Hematopoietic multipotent progenitor cell (in vitro differentiated cells): ENCODE measurements at places on chromosomes 12 and 14.

DNA sequence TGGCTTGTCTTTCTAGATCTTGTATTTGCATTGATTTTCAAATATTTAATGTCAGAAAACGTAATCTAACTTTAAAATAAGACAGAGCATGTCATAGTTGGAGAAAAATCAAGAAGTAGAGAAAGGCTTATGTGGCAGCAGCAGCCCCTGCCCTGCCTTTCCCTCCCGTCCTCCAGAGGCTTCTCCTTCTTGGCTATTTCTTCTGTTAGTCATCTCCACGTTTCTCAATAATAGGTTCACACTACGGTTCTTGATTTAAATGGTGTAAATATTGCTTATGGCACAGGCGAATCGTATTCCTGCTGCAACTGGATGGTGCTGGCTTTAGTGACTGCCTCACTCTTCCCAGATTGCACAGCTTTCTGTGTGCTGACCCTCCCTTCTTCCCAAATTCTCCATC is 42.8 kb downstream of the SLC8B1 start:
- no peak for DNase-seq

GRCh38 chr14:51929166-51929565 is 60.2 kb upstream of the RTRAF start:
- no peak for DNase-seq

DNA sequence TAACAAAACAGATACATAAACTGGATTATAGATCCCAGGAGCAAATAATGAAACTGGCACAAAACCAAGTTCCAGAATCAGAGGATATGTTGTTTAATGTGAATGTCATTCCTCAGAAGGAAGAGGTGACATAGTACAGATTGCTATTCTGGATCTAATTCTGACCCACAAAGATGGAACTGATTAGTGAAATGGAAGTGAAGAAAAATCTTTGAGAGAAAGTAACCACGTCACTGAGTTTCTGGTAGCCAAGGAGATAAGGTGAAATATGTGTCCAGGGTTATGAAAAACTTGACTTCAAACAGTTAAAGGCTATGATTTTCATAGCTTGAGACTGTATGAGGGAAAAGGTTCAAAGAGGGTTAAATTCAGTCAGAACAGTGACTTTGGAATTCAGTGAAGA is 8.3 kb downstream of the OR10AD1 start:
- no peak for DNase-seq

DNA sequence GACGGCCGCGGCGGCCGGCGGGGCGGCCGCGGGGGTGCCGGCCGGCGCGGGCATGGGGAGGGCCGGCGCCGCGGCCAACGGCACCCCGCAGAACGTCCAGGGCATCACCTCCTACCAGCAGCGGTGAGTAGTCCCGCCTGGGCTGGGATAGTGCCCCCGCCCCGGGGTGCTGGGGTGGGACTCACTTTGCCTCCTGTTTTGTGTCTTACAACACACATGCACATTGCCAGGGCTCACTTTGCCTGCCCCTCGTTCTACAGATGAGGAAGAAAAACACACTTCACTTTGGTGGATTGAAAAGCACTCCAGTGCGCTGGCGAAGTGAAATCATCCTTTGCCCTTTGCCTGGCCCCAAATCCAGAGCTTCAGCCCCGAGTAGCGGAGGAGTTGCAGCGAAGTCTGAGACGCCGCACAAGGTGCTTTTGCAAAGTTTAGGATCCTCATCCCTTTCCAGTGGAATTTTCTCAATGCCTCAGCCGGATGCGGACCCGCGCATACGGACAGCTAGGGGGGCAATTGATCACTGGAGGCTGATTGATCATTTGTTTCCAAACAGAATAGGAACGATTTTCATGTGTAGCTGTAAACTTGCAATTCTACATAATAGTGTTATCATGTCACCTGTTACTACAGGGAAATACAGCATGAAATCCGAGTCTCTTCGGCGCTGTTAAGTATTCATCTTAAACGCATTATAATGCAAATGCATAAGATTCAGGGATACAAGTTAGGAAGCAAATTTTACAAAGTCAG is 3.6 kb upstream of the NPAS3 start:
- no peak for DNase-seq

DNA sequence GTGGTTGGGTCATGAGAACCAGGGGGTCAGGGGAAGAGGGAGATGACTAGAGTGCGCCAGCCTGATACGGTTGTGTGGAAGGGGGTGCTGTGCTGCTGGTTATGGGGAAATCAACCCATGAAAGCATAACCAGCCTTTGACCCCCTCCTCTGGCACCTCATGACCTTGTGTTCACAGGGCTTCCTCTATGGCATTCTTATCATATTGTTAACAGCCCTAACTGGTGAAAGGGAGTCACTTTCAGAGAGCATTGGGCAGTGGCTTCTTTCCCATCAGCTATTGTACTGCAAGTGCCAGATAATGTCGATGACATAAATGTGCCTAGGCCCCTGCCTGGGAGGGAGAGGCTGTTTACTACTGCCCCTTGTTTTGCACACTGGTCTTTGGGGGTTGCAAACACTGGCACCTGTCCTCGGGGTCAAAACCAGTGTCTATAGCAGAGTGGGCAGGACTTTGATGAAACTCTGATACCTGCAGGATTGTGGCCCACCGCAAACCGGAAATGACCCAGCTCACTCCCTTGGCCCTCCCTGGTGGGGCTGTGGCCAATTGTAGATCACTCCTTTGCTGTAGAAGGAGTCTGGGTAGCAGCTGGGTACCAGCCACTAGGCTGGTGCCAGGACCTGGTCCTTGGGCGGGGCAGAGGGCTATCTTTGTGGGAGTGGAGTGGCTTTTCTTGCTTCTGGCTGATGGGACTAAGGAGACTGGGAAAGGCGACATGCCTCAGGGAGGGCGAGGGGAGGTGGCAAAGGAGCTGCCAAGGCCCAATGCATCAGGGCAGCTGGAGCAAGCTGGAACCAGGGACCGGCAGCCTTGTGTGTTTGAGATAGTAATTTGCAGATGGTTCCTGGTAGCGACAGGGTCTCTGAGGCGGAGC is 634 bp upstream of the TMEM63C start:
- DNase-seq = peak; percentile 35

- peak; percentile 76 for DNase-seq
These were observed 28.8 kb upstream of the LRRC10 start for GRCh38 chr12:69639400-69640016.

DNA sequence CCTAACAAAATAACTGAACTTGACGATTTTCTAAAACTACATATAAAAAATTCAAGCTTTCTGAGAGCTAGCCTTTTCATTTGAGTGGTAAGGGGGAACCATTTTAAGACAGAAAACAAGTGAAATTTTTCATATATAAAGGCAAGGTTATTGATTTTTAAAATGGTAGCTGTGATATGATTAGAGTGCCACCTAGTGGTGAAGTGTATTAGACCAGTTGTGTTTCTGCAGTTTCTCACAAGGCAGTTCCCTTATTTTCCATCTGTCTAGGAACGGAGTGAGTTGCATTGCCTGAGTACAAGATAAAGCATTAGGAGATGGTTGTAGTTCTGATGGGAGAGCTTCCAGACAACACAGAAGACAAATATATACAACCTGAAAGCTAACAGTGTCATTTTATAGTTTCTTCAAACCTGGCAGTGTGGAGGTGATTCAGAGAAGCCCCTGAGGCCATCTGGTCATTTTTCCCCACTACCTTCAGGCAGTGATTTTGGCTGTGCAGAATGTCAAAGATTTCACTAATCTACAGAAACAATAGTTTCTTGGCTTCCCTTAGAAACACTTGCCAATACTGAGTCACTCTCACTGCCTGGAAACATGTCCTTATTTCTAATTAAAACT is 180.8 kb downstream of the C12orf50 start:
- DNase-seq = no peak

DNA sequence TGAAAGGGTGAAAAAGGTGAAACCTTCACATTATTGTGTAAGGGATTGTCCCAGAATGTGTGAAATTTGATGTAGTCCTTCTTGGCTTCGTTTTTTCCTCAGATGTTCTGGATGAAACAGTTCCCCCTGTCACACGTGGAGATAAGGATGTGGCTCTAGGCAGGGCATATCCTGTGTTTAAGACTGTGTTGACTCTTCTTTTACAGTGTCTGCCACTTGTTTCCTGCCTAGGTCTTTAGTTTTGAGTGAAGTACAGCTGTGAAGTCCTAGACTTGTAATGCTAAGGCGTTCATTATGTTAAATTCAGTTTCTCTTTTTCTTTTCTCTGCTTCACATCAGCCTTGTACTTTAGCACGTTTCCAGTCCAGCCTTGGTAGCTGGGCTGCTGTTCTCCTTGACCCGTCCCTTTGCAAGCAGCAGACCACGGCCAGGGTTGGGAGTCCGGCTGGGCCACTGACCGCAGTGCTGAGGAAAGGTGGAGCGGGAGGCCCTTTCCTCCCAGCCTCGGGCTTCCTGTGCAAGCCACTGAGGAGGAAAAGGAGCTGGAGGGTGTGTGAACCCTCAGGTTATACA is 59.1 kb downstream of the RASSF3 start:
- peak; percentile 40 for DNase-seq

- DNase-seq = no peak
These were observed 44.6 kb upstream of the PPP4R3A start for GRCh38 chr14:91554535-91555332.

GRCh38 chr14:95314609-95315008 is 5.1 kb downstream of the CLMN start:
- no peak for DNase-seq

DNA sequence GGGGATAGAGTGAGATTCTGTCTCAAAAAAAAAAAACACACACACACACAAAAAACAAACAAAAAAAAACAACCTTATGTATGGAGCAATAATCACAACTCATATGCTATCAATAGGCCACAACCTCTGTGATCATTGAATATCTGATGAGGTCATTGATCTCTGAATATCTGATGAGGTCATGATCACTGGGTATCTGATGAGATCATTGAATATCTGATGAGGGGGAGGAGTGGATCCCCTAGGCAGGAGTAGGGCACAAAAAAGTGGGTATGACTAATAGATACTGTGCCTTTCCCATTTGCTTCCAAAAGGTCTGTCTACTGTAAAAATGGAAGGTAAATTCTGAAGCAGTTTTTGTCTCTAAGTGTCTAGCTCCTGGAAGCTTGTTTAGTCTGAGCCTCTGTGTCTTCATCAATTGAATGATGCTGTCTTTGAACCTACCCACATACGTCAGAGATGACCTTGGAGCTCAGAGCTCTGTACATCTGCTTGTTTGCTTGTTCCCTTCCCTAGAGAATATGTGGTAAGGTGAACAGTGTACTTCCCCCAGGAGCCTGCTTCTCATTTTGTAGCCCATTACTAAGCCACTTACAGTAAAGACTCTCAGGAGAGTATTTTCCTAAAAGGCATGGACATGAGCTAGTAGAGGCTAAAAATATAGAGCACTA is 13.6 kb downstream of the PAH start:
- DNase-seq = no peak

DNA sequence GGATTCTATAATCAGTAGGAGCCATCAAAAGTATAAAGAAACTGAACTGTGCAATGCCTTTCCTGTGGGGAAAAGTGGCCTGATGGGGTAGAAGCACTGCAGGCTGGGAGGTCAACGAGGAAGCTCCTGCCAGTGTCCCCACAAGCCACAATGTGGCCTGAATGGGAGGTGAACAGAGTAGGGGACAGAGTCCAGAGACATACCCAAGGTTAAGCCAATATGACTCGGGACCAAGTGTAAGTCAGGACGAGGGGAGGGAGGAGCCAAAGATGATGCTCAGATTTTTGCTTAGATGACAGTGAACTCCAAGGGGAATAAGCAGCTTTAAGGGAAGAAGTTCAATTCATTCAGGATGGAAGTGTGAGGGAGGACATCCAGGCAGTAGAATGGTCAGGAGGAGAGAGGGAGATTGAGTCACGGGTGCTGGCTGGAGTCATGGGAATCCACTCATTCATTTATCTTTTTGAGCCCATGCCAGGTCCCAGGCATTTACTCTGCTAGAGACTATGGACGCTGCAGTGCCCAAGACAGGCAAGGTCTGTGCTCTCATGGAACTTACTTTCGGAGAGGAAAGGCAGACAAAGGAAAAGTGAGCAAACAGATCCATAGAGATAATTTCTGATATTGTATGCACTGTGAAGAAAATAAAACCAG is 29.1 kb downstream of the DPF3 start:
- no peak for DNase-seq

DNA sequence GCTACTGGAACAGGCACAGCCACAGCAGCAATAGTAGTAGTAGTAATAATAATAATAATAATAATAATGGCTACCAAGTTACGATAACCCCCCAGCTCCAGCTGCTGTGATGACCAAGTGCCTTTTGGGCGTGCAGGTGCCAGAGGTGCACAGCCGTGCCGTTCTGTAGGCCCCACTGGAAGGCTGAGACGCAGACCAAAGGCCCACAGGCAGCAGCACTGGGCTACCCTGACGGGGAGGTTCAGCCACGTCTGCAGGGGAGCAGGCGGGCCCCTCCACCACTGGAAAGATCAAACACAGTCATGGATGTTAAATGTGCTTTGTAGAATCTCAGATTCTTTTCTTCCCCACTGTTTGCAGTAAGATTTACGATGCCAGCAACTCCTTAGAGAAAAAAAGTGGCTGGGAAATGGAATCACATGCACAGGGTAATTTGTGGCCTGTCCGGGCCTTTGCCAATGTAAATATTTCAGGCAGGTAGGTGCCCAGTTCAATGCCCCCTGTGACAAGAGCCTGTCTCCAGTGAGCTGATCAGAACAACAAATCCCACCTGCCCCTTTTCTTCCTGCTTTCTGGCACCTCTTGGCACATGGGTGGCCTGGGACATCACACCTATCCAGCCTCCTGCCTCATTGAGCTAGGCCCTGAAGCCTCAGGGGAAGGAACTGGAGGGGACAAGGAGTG is 32.6 kb downstream of the CCDC85C start:
- DNase-seq = no peak

DNA sequence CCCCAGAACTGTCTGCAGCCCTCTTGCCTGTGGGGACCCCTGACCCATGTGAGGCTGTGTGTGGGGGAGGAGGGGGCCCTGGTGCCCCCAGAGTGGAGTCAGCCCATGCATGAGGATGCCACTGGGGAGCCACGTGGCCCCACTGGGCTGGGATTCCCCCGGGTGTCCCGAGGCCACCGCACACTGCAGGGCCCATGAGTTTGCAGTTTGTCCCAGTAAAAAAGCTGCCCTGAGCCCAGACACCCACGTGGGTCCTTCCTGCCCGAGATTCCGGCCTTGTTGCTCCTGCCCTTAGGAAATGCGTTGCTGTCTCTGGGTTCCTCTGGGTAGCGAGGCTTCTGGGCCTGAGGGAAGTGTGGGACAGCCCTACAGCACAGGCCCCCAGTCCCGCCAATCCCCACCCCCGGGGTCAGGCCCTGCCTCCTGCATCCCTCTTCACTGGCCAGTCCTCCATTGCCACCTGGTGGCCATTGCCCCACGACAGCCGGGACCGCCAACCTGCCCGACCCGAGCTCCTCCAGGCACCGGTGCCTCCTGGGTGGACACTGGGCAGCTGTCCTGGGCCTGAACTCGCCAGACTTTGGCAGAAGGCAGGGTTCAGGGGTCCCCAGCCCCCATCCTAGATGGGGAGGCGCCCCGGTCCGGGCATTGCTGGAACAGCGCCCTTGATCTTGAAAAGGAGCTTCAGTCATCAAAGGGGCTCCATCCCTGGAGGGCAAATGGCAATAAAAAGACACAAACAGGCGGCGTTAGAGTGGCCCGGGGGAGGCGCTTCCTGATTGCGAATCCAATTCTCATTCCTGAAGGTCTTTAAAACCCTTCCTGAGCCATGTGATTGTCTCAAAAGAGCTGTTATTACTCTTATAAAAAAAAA is 15.6 kb upstream of the C14orf180 start:
- peak; percentile 33 for DNase-seq
